ENCODE measurements at places on chromosomes 6 and 20.
A peak's percentile ranks its signal among the peaks of the same experiment; 100 is the strongest.

- DNase-seq = no peak
These were observed 44.0 kb downstream of the UST start for GRCh38 chr6:148790817-148791216.

GRCh38 chr6:154500769-154501577 lies 9.5 kb downstream of the CNKSR3 start:
- peak; percentile 45 for DNase-seq

DNA sequence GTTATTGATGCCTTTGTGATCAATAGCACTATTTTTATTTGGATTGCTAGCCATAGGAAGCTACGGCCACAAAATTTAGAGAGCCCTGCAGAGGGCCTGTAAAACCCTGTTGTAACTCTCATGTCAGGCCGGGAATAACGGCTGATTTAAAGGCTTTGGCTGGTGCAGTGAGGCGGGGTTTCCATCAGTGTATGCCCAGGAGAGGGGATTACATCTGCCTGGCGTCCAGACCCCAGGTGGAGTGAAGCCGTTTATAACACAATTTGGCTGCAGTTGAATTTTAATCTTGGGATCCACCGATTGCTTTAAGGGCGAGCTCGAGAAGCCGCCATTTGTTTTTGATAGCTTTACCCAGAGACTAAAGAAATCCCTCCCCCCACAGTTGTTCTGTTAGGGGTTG lies 29.1 kb upstream of the APCDD1L start:
- no peak for DNase-seq

DNA sequence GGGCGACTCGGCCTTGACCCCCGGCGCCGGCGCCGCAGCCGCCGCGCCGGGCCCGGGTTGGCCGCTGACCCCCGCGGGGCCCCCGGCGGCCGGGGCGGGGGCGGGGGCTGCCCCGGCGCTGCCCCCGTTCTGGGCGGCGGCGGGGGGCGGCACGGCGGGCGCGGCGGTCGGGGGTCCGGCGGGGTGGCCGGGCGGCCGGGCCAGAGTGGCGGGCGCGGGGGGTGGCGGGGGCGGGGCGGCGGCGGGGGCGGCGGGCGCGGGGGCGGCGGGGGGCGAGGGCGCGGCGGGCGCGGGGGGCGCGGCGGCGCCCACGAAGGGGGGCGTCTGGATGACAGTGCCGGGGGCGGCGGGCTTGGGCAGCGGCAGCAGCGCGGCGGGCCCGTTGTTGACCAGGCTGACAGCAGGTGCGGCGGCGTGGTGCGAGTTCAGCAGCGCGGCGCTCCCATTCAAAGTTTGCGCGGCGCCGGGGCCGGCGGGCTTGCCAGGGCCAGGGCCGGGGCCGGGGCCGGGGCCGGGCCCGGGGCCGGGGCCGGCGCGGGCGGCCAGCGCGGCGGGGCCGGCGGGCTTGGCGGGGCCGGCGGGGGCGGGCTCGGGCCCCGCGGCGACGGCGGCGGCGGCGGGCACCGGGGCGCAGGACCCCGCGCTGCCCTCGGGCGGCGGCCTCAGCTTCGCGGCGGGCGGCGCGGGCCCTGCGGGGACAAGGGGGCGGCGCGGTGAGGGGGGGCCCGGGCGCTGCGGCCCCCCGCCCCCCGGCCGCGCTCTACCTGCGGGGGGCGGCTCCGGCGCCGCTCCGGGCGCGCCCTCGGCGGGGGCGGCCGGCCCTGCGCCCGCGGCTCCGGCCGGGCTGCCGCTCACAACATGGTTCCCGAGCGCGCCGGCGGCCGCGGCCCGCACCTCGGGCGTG lies 659 bp downstream of the TAF4 start:
- peak; percentile 43 for DNase-seq

- DNase-seq = no peak
These were observed 48.2 kb downstream of the PTPRA start for GRCh38 chr20:2921506-2921905.

GRCh38 chr6:144757299-144757698 lies 472.2 kb downstream of the UTRN start:
- DNase-seq = no peak

All from erythroblast (primary cell).